ENCODE measurements at places on chromosomes 5 and 9. TPM values are rescaled to one million over a fixed set of nuclear protein-coding genes. Genes with fewer than 3 reads are reported as not detected.
A peak's percentile ranks its signal among the peaks of the same experiment; 100 is the strongest.

The POU5F2 gene
- 0.24 TPM for total RNA-seq

The QRFP gene
- not detected for total RNA-seq

The IFNA13 gene
- not detected for total RNA-seq

The NR5A1 gene
- not detected for total RNA-seq

The LEAP2 gene
- total RNA-seq = 2.0 TPM

The IL4 gene
- not detected for total RNA-seq

GRCh38 chr5:33433303-33434240 lies 7.2 kb upstream of the TARS1 start:
- DNase-seq = no peak

DNA sequence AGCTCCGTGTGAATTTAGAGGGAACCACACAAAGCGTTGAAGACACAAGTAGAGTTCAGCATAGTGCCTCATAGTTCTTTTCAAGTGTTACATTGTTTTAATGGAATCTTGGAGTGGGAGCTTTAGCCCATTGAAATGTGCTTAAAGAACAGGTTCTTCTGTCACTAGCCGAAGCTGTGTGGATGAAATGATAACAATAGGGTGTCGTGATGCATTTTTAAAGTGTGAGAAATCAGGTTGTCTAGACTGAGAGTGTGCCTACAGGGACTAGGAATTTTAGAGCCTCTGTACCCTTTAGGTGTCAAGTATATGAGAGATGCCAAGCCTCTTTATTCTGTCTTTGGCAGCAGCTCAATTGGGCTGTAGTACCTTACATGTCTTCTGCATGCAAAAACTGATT lies 83.0 kb downstream of the NDUFS4 start:
- DNase-seq = no peak

DNA sequence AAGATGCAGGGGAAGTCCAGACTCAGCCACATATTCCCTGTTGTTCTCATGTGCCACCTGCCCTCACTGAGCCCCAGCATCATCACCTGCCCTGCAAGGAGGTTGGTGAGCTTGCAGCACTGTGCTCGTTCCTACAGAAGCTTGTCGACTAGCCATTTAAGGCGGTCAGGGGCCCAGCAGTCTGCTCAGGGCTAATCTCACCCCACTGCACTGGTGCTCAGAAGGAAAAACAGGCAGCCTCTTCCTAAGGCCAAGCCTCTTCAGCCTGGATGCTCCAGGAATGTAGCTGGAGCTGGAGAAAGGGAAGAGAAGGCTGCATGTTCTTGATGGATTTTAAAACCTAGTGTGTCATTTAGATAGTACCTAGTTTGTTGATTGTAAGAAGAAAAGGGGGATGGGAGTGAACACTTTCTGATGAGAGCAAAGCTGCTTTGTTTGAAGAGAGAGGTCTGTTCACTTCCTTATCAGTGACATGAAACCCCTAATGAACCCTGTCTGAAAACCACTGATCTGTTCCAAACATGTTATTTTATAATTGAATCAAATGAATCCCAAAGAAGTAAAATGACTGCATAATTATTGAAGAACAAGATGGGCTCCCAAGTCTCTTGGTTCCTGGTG lies 10.6 kb upstream of the ASPN start:
- no peak for DNase-seq

- DNase-seq = no peak
Observed at GRCh38 chr5:170582644-170583330, 79.0 kb downstream of the KCNIP1 start.

DNA sequence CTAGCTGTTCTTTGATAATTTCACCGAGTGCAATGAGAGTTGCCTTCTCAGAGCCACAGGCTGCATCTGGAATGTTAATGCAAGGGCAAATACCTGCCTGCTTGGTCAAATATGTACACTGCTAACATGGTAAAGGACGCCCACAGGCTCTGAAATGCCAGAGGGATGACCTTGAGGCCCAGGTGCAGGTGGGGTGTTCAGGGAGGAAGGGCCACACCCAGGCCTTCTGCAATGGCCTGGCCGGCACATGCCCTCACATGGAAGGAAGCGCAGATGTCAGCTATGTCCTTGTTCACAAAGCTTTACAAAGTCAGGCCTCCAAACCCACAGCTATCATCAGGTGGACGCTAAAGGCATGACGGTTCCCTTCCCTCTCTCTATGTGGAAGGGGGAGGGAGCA lies 48.6 kb downstream of the HRH2 start:
- no peak for DNase-seq

- DNase-seq = no peak
Observed at GRCh38 chr5:58493141-58493540, 1.9 kb downstream of the GAPT start.

GRCh38 chr5:158433634-158434033 lies 574.7 kb upstream of the CLINT1 start:
- DNase-seq = no peak

GRCh38 chr9:69985971-69986370 lies 57.7 kb upstream of the MAMDC2 start:
- no peak for DNase-seq

DNA sequence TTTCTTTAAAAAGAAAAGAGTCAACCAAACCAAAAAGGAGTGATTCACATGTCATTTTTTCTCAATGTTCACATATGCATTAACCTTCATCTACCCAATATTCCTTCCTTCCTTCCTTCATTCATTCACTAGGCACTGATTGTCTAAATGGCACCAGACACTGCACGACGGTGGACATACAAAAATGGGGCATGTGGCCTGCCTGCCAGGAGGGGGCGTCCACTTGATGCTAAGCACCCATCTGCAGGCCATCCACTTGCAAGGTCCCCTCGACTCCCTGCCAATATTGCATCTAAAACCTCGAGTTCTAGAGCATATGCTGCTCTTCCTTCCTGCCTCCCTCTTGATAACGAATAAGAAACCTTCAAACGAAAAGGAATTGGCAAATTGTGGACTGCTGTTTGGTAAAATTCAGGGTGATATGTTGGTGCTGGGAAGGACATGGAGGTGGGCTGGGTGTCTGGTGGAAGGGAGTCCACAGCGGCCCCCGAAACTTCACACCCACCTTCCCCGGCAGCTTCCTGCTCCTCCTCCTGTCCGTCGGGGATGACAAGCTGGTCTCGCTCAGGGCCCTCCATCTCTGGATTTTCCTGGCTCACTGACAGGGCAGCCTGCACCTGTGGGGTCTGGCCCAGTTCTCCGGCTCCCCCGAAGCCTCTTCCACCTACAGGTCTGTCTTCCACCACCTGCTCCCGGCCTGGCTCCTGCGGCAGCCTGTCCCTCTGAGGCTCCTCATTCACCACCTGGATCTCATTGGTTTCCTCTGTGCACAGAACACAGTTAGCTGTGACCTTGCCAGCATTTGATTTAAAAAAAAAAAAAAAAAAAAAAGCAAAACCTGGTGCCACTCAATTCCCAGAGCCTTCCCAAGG lies 64.3 kb downstream of the GOLM1 start:
- no peak for DNase-seq

- DNase-seq = peak; percentile 22
Observed at GRCh38 chr5:134370311-134370870, 978 bp upstream of the UBE2B start.

DNA sequence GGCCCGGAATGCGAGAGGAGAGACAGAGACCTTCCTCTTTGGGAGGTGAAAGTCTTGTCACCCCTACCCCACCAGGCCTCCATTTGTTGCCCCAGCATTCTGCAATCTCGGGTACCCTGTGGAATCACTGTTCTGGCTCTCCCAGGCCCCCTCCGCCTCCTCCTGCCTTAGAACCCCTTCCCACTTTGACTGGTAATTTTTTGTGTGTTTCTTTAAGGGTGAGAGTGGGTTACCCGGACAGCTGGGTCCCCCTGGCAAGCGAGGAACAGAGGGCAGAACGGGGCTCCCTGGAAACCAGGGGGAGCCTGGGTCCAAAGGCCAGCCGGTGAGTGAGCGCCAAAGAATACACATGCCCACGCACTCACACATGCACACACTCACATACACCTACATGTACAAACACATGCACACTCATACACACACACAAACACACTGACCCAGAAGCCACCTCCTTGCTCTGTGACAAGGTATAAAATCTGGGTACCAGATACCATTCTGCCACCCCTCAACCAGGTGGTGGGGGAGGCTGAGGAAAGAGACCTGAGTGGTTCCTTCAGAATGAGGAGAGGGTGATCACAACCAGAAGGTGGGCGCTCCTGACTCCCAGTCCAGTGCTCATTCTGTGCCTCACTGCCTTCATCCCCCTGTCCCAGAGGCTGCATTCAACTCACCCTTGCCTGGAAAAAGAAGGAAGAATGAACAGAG lies 30.9 kb upstream of the ORM1 start:
- no peak for DNase-seq

DNA sequence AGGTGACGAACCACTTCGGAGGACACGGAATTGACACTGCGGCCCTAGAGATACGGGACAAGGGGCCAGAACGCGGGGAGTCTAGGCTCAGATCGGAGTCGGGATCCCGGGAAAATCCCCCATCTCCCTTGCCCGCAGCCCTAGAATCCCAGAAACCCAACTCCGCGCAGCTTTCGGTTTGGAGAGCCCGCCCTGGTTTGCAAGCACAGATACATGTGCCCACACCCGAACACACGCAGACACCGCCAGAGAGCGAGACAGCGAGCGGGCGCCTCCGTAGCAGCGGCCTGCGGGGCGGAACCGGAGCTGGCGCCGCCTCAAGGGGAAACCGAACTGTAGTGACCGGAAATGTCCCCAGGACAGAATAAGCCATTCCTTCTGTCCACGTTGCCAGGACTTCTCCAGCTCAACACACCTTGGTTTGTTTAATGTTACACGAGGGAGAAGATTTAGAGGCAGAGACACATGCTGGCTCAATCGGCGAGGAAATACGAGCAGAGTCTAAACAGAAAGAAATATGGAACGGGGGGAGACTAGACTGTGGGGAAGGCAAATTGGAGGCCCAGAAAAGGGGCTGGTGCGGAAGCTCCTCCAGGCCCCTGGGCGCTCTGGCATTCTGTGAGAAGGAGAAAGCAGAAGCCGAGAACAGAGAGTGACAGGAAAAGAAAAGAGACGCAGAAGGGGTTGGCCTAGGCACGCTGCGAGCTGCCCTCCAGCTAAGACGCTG lies 2.9 kb upstream of the PAX5 start:
- peak; percentile 51 for DNase-seq

DNA sequence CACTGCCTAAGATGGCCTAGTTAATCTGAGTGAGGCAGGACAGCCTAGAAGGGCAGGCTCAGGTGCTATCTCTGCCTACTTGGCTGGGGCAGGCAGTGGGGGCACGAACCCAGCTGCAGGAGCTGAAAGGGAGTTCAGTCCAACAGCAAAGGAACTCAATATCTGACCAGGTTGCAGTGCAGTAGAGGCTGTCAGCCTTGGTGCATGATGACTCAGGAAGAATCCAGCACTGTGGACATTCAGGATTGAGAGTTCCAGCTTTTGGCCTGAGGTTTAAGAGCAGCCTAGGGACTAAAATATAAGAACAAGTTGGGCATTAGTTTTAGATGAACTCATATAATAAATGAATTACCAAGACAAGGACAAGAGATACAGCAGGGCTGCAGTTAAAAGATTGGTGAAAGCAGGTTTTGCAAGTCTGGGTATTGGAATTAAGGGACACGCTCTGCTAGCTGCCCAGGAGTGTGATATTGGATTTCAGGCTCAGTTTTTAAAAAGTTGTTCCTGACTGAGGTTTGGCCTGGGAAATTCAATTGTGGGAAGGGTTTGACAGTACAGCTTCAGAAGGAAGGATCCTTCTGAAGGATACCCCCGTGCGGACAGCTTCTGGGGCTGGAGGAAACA lies 64.7 kb upstream of the ATG10 start:
- no peak for DNase-seq

DNA sequence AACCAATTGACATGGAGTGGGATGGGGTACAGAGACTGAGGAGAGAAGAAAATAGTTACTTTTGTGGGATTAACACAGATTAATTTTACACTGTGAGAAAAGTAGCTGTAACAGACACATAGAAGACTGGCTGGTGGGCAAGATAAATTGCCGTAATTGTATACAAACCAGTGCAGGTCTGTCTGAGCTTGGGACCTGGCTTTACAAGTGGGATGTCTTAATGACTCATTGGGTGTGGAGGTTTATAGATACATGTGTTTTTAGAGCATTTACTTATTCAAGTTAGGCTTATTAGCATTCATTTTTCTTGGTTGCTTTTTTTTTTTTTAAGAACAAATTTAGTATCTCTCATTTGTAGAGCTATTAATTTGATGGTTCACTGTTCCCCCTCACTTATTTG lies 37.5 kb downstream of the SLC44A1 start:
- no peak for DNase-seq

GRCh38 chr5:72234265-72234700 lies 85.8 kb downstream of the MRPS27 start:
- DNase-seq = peak; percentile 47
